LHCN-M2 (cell line): ENCODE measurements at places on chromosomes 11 and 22. TPM values are rescaled to one million over a fixed set of nuclear protein-coding genes. Genes with fewer than 3 reads are reported as not detected.

DNA sequence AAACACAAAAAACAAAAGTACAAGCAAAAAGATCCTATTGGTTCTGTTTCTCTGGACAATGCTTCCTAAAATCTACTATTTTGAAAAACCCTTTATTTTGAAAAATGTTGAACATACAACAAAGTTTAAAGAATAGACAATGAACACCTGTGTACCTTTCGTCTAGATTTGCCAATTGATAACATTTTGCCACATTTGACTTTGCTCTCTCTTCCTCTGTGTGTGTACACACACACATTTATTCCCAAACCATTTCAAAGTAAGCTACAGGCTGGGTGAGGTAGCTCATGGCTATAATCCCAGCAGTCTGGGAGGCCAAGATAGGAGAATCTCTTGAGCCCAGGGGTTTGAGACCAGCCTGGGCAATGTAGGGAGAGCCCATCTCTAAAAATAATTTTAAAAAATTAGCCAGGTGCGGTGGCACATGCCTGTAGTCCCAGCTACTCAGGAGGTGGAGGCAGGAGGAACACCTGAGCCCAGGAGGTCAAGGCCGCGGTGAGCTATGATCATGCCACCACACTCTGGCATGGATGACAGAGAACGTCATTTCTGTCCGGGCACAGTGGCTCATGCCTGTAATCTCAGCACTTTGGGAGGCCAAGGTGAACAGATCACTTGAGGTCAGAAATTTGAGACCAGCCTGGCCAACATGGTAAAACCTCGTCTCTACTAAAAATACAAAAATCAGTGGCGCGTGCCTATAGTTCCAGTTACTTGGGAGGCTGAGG lies 5.3 kb upstream of the PSMC3 start:
- DNase-seq = no peak

GRCh38 chr11:86749821-86750401 lies 50.4 kb upstream of the PRSS23 start:
- peak; percentile 42 for DNase-seq

DNA sequence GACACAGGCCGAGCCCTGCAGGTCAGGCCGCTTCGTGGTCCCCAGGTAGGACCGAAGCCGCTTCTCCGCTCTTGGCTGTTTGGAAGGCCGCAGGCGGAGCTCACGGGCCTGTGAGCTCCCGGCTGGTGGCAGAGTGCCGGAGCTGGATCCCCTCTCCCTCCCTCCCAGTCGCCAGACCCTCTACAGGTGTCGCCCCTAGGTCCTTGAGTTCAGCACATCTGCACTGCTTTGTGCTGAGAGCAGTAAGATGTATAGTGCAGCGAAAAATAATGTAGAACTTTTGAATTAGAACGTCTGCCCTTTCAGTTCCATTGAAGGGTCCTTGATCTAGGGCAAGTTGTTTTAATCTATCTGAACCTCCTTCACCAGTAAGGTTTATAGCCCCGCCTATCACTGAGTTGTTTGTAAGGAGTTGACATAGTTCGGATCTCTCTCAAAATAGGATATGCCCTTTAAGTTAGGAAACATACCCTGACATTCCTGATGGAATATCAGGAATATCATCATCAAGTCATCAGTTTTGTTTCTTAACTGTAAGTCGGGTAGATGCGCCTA lies 419 bp downstream of the ANKRD49 start:
- DNase-seq = no peak

GRCh38 chr11:6319704-6320410 lies 444 bp downstream of the CAVIN3 start:
- peak; percentile 92 for DNase-seq

The CD3G gene
- not detected in 2 replicates for total RNA-seq

- DNase-seq = no peak
Measured at GRCh38 chr11:130071211-130071712, 1.6 kb downstream of the APLP2 start.

GRCh38 chr22:19766240-19766510 lies 5.6 kb downstream of the TBX1 start:
- no peak for DNase-seq

The KCNC1 gene
- total RNA-seq = 0.13 and 0.17 TPM in 2 replicates
